ENCODE measurements at places on chromosomes 5 and 9. TPM values are rescaled to one million over a fixed set of nuclear protein-coding genes. Genes with fewer than 3 reads are reported as not detected.

The SPATA31A3 gene
- total RNA-seq: not detected

The BTNL8 gene
- total RNA-seq: 0.18 TPM

The UBE2R2 gene
- 25.7 TPM for total RNA-seq

The EIF4EBP3 gene
- total RNA-seq: not detected

The IFNA2 gene
- not detected for total RNA-seq

The IL33 gene
- total RNA-seq: not detected

The ZFP37 gene
- total RNA-seq: 1.2 TPM

The ARSI gene
- 0.82 TPM for total RNA-seq

The TEX48 gene
- total RNA-seq: not detected

The SLC1A1 gene
- total RNA-seq: 0.13 TPM

GRCh38 chr5:36575361-36575781 is 31.0 kb upstream of the SLC1A3 start:
- peak; percentile 84 for DNase-seq

DNA sequence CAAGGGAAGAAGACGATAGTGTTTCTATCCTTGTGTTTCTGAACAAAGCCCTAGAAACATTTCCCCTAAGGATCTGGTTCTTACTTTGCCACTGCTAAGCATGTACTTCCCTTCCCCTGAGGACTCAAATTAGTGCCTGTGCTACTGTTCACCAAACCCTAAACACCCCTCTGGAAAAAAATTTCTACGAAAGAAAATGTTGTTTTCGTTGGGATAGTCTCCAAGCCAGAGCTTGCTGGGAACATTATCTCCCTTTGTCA is 294.6 kb downstream of the BNC2 start:
- DNase-seq: no peak

- no peak for DNase-seq
Observed at GRCh38 chr5:31161781-31162181, 31.7 kb upstream of the CDH6 start.

DNA sequence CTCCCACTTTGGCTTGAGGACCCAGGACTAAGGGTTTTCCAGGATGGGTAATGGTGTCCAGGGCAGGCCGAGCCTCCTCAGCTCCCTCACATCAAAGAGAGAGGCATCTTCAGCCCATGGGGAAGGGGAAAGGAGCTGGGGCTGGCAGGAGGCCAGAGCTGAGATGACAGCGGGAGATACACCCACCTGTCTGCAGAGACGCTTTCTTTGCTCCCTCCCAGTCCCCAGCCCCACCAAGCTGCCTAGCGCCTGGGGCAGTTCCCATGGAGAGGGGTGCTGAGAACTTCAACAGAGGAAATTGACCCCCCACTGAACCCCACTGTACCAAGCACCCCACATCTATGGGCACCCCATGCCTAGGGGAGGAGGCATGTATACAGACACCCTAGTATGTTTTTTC is 10.6 kb downstream of the PCDH1 start:
- DNase-seq: no peak

GRCh38 chr5:127705120-127705892 is 2.1 kb downstream of the CCDC192 start:
- DNase-seq: peak; percentile 60

- no peak for DNase-seq
Observed at GRCh38 chr5:107604146-107604910, 66.4 kb downstream of the EFNA5 start.

- DNase-seq: peak; percentile 3
Observed at GRCh38 chr9:108933231-108933717, 650 bp downstream of the ELP1 start.

- DNase-seq: no peak
Observed at GRCh38 chr9:124530246-124530645, 23.0 kb upstream of the NR5A1 start.

DNA sequence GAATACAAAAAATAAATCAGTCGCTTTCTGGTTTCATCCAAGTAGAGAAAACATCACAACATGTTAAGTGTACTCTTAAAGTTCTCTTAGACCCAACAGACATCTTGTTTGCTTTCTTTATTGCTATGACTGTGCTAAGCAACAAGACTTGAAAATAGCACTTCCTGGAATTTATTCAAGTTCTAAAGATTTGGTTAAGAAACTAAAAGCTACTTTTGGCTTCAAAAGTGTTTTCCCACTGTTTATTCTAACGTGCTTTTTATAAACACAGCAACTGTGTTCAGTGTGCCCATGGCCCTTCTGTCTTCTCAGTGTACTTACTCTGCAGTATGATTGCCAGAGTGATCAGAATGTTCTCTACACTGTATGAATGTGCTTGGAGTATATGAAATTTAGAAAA is 109.8 kb downstream of the GIN1 start:
- DNase-seq: no peak

- no peak for DNase-seq
Observed at GRCh38 chr5:139383993-139384590, 995 bp upstream of the SLC23A1 start.

- DNase-seq: peak; percentile 75
Observed at GRCh38 chr9:122580360-122580759, 2.8 kb downstream of the OR1L8 start.

- DNase-seq: no peak
Observed at GRCh38 chr5:151020304-151021110, at the start of gene GPX3. GPX3 (plus strand) TSS chr5:151020591; CDS start chr5:151020655, 64 bp downstream.

- DNase-seq: no peak
Observed at GRCh38 chr5:143023411-143024096, 253.4 kb downstream of the ARHGAP26 start.

DNA sequence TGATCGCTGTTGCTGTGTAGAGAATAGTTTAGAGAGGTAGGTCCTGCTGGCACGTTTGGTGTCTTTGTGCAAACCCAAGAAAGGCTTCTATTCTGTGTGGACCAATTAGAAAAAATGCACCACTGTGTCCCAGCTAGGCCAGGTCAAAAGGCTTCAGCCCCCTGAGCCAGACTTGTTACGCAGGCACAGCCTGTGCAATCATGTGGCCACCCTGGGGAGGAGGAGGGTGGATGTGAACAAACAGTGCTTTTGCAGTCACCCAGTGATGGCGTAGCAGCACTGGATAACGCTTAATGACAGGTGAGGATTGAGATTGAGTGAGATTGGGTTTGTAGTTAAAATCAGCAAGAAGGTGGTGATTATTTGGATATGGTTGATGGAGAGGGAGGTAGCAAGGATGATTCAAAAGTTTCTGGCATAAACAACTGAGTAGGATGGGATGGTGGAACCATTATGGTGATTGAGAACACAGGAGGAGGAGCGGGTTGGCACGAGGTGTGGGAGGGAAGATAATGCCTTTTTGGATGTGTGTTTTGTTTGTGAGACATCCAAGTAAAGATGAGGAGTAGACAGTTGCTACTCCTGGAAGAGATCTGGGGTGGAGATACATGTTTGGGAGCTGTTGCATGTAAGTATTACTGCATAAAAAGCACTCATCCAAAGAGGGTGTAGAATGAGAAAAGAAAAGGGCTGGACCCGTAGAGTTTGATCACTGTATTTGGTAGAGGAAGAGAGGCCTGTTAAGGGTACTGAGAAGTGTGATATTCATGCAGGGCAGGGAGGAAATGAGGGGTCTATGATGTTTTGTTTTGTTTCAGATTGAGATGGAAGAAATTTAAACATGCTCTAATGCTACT is 6.7 kb downstream of the GCNT1 start:
- DNase-seq: no peak

DNA sequence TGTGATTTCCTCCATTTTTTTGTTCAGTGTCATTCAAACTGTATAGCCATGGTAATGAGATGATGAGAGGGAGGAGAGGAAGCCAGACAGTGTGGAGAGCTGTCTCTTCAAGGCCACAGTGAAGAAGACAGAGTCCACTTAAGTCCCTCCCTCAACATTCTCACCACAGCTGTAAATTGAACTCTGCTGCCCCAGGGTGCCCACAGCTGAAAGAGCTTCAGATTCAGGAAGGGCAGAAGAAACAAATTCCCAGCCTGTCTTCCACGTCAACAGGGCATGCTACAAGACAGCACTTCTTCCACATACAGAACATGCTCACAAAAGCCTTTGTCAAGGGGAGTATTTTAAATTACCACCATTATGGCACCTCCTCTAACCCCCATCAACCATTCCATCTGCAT is 100.4 kb downstream of the KLHL3 start:
- DNase-seq: peak; percentile 7

DNA sequence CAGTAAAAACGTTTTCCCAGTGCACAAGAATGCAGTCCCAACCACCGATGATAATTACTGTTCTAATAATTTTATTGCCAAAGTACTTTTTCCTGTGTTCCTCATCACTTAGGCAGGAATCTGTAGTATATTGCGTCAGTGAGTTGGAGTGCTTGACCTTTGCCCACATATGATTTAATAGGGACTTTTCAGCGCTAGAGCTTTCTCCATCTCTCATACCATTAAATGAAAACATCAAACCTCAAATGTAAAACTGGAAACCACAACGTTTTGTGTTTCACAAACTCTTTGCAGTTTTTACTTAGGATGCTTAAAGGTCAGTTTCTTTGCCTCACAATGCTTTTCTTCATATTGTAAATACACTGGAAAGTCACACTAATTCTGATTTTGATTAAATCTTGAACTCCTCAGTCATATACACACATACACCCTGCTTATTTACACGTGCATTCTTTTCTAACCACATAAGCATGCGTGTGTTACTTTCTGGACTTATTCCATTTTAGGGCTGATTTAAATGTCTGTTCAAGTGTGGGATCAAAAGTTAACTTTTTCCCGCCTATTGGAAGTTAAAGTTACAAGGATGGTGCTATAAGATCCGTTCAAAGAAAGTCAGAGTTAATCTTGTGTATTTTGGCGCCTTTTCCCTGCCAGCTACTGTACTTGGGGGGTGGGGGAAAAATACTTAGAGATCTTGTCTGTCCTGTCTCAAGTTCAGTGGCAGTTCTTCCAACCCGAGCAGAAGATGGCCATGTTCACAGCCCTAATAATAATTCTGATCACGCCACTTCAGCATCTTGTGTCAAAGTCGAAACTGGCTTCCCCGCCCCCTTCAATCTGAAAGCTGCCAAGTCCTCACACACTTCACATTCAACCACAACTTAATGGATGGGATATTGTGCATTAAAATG is 6.6 kb upstream of the NFIB start:
- peak; percentile 78 for DNase-seq

GRCh38 chr9:98885575-98886295 is 58.0 kb upstream of the COL15A1 start:
- no peak for DNase-seq

All from HT1080 (cell line).